ENCODE measurements at places on chromosomes 2 and 18.

DNA sequence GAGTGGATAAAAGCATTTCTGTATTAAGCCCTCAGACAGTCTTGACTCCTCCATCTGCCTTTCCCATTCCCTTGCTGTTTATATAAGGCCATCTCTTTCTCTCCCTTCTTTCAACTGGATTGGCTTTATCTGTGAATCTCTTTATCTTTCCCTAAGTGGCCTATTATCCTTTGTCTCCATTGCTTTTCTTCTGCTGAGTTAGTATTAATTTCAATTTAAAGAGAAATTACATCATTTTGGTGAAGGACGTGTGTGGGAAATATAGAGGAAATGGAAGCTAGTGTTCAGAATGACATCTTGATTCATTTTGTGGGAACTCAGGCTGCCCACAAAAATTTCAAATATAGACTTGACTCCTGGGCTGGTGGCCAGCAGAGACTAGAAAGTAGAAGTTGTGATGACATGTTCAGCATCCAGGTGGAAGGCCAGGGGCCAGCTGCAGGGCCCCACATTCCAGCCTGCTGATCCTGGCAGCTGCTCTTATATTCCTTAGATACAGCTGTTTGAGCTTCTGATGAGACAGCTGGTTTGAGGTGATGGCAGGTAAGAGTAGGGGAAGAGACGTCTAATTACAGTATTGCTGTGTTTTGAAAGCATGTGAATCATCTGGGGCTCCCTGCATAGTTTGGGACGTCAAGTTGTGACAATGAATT lies 52.3 kb downstream of the DIS3L2 start:
- no peak for DNase-seq

GRCh38 chr2:163553601-163554000 lies 182.2 kb downstream of the FIGN start:
- DNase-seq = no peak

DNA sequence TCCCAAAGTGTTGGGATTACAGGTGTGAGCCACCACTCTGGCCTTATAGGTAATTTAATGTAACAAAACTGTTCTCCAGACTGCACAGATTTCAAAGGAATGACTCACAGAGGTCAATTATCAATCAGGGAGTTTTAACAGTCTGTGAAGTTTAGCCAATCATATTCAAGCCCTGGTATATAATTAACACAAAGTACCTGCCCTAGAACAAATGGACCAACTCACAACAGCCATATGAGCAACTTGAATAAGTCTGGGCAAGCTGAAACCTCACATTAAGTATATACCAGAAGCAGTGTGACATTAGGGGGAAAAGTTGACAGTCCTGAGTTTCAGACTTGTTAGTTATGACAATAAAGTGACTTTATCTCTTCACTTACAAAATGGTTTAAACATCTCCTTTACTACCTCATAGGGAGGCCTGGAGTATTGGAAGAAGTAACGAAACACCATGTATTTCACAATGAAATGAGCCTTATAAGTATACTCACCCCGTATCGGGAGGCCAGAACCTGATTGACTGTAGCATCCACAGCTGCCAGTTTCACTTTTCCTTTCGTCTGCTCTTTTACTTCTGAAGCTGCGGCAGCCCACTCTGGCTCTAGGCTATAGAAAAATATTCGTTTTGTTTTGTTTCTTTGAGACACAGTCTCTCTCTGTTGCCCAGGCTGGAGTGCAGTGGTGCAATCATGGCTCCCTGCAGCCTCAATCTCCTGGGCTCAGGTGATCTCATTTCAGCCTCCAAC lies 22.2 kb downstream of the PDIA6 start:
- DNase-seq = no peak

GRCh38 chr2:126901459-126901858 lies 2.8 kb downstream of the TEX51 start:
- no peak for DNase-seq

DNA sequence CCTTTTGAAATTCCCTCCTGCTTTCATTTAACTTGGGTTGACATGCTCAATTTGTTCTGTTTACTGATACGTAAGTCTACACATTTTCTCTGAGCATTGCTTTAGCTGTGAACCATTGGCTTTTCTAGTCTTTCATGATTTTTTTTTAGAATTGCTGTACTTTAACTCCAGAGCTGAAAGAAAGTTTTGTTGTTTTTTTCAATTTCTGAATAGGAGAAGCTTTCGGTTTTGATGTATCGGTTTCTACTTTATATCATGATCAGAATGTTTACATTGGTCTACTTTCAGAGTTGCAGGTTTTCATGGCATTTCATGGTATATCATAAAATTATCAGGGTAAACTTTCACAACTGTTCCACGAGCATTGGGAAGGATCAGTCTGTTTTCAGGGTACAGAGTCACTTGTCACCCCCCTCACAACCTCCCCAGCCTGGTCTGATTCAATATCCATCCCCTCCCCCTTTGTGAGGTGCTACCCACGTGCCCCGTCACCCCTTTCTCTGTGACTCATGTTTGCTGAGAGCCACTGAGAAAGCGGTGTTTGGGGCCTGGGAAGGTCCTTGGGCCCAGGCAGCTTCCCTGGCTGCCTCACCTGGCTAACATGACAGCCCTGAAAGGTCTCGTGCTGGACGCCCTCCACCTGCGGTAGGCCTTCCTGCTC lies 7.0 kb downstream of the ASTL start:
- no peak for DNase-seq
